ENCODE measurements at places on chromosomes 2 and 18. TPM values are rescaled to one million over a fixed set of nuclear protein-coding genes. Genes with fewer than 3 reads are reported as not detected.

Gene SERPINB2
- total RNA-seq: 0.74 TPM

Gene AKAIN1
- not detected for total RNA-seq

Gene GPR39
- total RNA-seq: 2.6 TPM

Gene TBR1
- total RNA-seq: 0.03 TPM

Gene CROCC2
- not detected for total RNA-seq

GRCh38 chr18:48203961-48204666, 205.1 kb downstream of the ZBTB7C start:
- no peak for DNase-seq

DNA sequence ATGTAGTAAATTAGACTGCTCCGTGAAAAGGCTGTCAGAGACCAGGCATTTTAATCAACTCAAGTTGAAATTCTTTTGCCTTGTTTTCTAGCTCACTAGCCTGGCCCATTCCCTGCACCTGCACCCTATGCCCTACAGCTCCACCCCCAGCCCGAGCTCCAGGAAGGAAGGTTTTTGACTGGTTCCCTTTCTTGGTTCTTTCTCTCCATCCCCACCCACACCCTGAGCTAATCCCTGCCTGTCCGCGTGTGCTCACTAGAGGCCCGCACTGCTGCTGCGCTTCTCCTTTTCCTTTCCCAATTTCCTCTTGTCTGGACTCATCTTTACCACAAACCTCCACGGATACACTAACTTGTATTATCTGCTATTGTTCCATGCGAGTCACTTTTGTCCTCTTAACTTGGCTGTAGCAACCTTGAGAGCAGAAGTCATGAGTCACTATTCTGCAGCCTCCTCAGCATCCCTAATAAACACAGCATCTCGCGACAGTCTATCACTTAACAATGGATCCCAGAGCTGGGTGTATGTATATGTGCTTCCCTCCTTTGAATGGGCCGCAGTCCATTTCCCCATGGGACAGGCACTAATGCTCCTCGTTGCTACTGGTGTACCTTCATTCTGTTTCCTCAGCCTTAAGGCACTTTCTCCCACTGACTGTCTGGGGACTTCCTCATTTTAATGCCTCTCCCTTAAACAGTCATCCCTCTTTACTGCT, 36.5 kb downstream of the COLEC12 start:
- DNase-seq: no peak

All from SJSA1 (cell line).